Stimulated activated CD4-positive, alpha-beta T cell treated with anti-CD3 and anti-CD28 coated beads, Interleukin-4, amount 100 ng/mL, for 1 hour (primary cell): ENCODE measurements at places on chromosomes 7 and 10.

DNA sequence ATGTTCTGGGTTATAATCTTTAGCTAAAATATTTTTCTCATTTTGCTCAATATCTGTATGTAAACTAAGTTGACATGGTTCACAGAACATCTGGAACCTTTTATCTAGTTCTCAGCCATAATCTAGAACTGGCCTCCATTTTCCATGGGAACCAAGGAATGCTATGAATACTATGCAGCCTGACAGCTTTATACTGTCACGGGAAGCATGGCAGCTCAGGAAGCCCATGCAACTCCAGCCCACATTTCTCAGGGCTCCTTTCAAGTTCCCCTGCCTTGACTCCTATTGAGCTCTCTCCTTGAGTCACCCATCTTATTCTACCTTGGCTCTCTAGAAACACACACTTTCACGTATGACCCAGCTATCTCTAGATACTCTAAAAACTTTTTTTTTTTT, 36.6 kb upstream of the PRKAR2B start:
- no peak for DNase-seq

DNA sequence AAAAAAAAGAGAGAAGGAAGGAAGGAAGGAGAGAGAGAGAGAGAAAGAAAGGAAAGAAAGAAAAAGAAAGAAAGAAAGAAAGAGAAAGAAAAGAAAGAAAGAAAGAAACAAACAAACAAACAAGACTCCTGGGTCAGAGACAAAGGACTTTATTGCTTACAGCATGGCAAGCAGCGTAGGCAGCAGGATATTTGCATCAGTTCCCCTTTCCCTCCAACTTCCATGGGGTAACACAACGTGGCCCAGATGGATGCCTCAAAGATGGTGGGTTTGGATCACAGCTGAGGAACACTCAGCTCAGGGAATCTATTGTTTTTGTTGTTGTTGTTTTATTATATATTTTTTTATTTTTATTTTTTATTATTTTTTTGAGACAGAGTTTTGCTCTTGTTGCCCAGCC, 128.5 kb upstream of the VKORC1L1 start:
- no peak for DNase-seq

DNA sequence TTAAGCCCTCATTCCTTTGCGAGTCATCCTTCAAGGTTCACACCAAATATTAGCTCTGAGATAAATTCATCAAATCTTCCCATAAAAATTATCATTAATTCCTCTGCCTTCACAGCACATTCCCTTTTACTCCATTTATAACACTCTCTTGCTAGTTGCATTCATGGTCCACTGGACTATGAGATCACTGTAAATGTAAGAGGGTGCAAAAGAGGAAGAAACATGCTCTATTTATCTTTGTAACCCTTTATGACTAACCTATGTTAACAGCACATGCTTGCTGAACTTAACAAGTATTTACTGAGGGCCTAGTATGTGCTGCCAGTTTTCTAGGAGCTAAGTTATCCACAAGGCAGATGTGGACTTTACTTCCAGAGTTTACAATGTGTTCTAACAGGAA, 86.7 kb upstream of the TMEM168 start:
- DNase-seq, result no peak

- peak; percentile 42 for DNase-seq
Measured at GRCh38 chr7:2019711-2020511, 212.8 kb downstream of the MAD1L1 start.

- DNase-seq, result peak; percentile 46
Measured at GRCh38 chr7:102412548-102412947, 16.4 kb downstream of the PRKRIP1 start.

GRCh38 chr10:13865758-13866491, 279.2 kb downstream of the PRPF18 start:
- DNase-seq, result no peak

DNA sequence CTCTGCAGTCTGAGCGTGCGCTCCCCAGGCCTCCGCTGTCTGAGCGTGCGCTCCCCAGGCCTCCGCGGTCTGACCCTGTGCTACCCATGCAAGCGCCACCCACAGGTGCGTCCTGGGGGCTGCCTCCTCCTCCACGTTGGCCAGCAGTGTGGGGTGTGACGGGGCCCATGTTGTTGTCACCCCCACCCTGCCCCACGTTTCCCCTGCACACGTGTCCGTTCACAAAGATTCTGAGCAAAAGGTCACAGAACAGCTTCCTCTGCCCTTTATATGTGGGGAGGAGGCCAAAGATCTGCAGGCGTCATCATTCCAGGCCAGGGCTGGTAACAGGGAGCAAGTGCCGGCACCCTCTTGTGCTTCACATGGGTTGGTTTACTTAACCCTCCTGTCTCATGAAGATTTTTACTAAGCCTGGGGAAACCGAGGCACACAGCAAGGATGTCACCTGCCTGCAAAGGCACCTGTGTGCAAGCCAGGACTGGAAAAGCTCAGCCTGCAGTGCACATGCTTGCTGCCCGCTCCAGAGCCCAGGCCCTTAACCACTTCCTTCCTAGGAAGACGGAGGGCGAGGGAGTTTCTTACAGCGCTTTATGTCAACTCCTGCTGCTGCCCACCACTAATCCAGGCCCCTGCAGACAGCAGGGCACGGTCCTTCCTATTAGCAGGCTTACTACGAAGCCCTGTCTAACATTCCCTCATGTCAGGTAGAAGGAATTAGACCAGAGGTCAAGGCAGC, 4.8 kb downstream of the GPR146 start:
- DNase-seq, result no peak

- DNase-seq, result no peak
Measured at GRCh38 chr10:116764979-116765378, 22.6 kb upstream of the HSPA12A start.

- no peak for DNase-seq
Measured at GRCh38 chr10:16232441-16232840, 204.4 kb upstream of the PTER start.

- no peak for DNase-seq
Measured at GRCh38 chr7:137606061-137606674, 240.6 kb downstream of the DGKI start.

- DNase-seq, result no peak
Measured at GRCh38 chr10:101303087-101303703, 50.8 kb upstream of the BTRC start.

DNA sequence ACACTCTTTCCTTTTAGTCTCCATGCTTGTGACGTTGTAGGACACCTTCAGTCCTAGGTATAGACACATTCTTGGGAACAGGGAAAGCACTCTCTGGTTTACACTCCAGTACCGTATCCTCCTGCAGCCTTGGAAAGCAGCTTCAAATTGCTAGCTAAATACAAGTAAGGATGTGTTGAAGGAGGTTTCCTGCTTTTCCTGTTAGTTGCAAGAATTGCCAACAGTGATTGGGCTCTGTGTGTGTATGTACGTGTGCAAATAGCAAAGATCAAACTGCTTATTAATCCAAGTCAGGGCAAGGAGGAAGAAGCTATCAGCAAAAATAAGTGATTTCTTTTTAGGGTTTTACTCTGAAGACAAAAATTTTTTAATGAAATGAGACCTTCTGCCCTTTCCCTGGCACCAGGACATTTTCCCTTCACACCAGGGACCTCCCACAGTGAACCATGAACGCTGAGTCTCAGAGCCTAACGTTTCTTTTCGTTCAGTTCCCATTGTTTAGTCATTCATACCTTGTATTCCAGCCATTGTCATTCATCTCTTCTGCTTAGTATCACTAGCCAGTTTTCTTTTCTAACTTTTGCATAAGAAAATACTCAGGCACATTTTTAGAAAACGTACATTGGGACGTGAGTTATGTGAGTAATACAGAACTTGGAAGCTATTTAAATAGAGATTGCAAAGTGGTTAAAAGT, 36.9 kb upstream of the AUTS2 start:
- no peak for DNase-seq

DNA sequence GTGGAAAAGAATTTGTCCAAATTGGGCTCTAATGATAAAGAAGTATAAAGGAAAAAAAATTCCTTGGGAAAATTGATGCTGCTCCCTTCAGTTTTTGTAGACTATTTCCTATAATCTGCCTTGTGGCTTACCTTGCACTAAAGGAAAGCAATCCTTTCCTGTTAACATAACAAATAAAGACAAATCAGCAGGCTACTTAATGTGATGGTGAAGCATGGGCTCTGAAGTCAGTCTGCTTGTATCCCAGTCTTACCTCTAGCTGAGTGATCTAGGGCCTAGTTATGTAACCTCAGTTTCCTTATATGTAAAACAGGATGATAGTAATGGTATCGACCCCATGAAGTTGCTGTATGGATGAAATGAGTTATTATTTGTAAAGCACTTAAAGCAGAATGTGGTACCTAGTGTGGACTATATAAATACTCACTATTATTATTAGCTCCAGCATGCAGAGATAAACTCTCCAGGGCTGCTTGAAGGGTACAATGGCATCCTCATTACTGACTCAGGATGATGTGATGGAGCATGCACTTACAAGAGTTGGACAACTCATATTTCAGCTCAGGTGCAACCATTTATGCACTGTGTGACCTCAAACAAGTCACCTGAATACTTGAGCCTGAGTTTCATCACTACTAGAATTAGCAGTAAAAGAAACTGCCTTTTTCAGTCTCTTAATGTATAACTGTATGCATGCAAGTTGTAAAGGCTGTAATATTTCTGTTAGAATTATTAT, 156.1 kb downstream of the DKK1 start:
- no peak for DNase-seq

DNA sequence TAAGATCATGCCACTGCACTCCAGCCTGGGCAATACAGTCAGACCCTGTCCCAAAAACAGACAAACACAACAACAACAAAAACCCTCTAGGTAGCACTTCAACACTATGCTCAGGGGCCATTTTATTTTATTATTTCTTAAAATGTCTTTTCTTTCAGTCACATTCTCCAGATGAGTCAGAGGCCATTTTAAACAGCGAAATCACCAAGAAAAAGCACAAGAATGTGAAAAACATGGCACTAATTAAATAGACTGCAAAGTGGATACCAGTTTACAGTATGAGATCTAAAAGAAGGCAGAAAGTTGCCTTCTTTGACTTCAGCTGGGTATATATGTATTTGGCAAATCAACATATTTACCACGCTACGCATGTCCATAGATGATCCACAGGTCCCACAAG, 6.1 kb upstream of the FGL2 start:
- no peak for DNase-seq

DNA sequence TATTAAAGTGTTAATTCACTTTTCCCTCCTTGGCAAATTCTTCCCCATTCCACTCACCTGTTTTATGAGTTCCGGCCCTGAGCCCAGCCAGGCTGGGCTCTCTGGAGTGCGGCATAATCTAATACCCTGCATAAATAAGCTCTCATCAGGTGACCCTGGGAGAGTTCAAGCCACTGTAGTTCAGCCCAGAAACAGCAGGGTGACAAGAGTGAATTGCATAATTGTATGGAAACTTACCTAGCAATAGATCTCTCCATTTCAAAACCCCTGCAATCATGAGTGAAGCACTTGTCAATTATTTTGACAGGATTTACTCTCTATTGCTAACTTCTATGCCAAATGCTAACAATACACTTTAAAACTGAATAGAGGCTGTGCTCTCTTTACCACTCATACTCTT, 94.7 kb downstream of the OSBPL3 start:
- DNase-seq, result no peak

DNA sequence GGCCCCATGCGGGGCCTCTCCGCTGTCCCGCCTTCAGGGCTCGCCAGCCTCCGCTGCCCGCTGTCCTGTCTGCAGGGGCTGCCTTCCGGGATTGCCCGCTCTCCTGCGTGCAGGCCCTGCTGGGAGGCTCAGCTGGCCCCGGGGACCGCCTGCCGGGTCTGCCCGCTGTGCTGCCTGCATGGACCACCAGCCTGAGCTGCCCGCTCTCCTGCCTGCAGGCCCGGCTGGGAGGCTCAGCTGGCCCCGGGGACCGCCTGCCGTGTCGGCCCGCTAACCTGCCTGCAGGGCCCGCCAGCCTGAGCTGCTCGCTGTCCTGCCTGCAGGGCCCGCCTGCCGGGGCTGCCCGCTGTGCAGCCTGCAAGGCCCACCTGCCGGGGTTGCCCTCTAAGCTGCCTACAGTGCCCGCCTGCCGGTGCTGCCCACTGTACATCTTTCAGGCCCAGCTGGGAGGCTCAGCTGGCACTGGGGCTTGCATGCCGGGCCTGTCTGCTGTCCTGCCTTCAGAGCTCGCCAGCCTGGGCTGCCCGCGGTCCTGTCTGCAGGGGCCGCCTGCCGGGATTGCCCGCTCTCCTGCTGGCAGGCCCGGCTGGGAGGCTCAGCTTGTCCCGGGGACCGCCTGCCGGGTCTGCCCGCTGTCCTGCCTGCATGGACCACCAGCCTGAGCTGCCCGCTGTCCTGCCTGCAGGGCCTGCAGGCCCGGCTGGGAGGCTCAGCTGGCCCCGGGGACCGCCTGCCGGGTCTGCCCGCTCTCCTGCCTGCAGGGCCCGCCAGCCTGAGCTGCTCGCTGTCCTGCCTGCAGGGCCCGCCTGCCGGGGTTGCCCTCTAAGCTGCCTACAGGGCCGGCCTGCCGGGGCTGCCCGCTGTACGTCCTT, 165.1 kb downstream of the GLRX3 start:
- peak; percentile 76 for DNase-seq

DNA sequence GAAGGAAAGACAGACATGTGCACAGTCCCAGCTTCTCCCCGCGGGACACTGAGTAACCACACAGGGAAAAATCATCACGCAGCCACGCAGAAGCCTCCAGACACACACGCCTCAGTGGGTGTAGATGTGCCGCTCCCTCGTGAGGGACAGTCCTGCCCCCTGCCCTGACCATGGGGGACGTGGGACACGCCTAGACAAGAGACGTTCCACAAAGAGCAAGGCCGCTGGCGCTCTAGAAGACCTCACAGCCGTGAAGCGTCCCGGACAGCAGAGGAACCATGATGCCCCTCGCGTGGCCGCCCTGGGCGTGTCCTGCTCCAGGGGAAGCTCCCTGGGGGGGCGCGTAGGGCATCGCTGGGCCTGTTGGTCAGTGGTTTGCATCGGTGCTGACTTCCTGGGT, 210.8 kb downstream of the DNAJB6 start:
- no peak for DNase-seq

GRCh38 chr7:151367284-151367683, 25.7 kb downstream of the NUB1 start:
- DNase-seq, result no peak

DNA sequence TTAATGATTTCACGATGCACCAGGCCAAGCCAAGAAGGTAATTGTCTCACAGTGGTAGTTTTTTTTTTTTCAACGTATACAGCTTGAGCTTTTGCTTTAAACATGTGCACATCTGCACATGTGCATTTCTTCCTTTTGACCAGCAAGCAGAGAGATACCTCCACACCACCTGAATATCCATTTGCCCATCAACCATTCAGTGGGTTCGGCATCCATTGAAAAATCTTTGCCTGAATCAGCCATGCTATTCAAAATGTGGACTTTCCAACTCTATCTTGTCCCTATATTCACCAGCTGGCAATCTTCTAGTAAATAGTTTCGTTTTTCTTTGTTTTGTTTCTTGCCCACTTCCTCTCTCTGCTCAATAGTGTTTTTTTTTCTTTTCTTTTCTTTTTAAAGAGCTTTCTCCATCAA, 7.7 kb upstream of the TRA2A start:
- DNase-seq, result no peak

GRCh38 chr7:35735396-35735795, 40.5 kb upstream of the HERPUD2 start:
- DNase-seq, result no peak

GRCh38 chr7:143263266-143264195, at the start of gene GSTK1:
Gene GSTK1, plus strand, starts transcription at chr7:143263441. Its CDS starts 73 bp downstream, at chr7:143263514.
- DNase-seq, result peak; percentile 84

GRCh38 chr7:10910447-10910846, 63.2 kb upstream of the PHF14 start:
- DNase-seq, result no peak
